ENCODE measurements at places on chromosomes 7 and 10. TPM values are rescaled to one million over a fixed set of nuclear protein-coding genes. Genes with fewer than 3 reads are reported as not detected.

DNA sequence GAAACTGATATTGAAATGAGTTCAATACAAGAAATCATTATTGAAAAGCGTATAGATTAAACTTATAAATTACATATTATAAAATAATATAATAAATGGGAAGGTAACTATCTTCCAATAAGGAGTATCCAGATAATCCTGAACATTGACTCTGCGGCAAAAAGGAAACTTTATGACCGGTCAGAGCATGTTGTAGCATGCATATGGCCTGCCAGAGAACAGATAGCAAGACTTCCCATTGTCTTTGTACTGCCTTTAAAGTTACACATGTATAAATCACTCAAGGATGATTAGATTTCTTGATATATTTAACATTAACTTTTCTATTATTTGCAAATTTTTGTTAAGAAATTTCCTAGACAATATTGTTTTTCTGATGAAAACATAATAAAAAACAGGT lies 56.2 kb upstream of the ETV1 start:
- no peak for DNase-seq

GRCh38 chr7:116128139-116128538 lies 82.2 kb upstream of the TES start:
- no peak for DNase-seq

NUTM2B gene
- total RNA-seq: 0.36 TPM

SEMA3C gene
- total RNA-seq: 165 TPM

- no peak for DNase-seq
These were observed 325.6 kb downstream of the HPSE2 start for GRCh38 chr10:98910048-98910447.

DNA sequence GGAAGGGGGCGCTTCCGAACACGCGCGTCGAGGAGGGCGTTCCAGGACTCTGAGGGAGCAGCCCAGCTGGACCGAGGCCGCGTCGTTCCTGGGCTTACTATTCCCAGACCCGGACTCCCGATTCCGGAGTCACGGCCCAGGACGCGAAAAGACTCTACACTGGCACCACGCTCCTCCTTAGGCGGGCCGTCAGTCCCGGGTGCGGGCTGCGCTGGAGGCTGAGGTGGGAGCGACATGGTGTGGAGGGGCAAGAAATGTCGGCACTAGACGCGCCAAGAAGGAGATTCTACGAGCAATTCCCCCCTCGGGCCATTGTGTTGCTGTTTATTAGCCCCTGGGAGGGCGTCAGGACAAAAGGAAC lies 584 bp upstream of the RUNDC3B start:
- no peak for DNase-seq

FKBP6 gene
- 0.11 TPM for total RNA-seq

DNA sequence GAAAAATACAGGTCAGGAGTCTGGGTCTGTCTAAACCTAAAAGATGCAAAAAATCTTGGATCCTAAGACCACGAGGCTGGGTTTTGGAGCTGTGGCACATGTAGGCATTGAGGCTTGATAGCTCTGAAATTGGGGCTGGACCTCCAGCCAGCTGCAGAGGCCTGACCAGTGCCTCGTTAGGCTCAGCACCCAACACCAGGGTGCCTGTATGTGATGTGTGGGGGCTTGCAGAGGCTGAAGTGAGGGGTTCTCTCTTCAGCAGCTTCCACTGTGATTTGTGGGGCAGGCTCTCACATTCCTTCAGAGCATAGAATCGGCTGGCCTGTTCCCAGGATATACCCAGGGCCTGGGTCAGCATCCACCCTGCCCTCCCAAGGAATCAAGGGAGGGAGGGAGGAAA lies 247.8 kb downstream of the BUB3 start:
- DNase-seq: no peak

- no peak for DNase-seq
These were observed 18.0 kb upstream of the SEM1 start for GRCh38 chr7:96727534-96728088.

- no peak for DNase-seq
These were observed 39.4 kb downstream of the HK1 start for GRCh38 chr10:69317626-69318105.

GRCh38 chr7:73890555-73891147 lies 29.7 kb downstream of the TMEM270 start:
- DNase-seq: no peak

SLC18A2 gene
- total RNA-seq: not detected

GRCh38 chr7:20217193-20217948 lies at the start of gene MACC1:
MACC1 (minus strand) TSS chr7:20217384; CDS start chr7:20161862, 55,522 bp downstream.
- no peak for DNase-seq

DNA sequence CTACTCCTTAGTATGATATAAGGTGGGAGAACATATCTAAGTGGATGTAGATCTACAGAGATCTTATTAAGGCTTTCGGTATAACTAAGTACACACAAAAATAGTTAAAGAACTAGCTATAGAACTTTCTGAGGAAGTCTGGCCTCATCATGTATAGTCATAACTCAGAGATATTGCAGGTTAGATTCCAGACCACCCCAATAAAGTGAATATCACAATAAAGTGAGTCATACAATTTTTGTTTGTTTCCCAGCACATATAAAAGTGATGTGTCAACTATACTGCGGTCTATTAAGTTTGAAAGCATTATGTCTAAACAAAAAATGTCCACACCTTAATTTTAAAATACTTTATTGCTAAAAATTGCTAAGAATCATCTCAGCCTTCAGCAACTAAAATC lies 24.7 kb upstream of the SEMA3A start:
- no peak for DNase-seq

DNA sequence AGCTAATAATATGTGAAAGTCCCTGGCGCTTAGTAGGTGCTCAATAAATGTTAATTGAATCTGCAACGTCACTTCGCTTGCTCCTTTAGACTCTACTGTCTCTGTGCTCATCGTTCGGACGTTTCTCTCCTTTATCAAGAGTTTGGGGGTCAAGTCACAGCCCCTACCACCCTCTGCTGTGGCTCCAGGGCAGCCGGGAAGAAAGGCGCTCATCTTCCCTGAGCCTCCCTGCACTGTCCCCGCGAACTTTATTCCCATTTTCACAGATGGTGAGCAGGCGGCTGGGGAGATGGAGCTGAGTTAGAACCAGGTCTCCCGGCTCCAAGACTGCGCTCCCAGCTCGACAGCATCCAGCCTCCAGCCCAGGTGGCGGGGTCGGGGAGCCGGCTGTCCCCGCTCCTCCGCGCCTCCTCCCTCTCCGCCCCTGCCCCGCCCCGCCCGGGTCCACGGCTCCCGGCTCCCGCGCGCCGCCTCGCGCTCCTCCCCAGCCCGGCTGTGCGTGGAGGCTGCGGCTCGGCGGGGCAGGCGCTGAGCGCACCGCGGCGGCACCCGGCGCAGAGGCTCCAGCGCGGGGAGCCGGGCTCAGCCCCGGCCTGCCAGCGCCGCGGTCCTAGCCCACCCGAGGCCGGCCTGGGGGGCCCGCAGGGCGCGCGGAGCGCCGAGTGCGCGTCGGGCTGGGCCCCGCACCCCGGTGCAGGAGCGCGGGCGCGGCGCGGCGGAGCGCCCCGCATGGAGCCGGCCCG lies at the start of gene CLEC2L:
Gene CLEC2L, plus strand, starts transcription at position 487 of the 743 bp plus-strand sequence. Its CDS starts 243 bp downstream, at position 730.
- DNase-seq: no peak

- DNase-seq: no peak
These were observed 162.6 kb upstream of the NAMPT start for GRCh38 chr7:106447318-106447847.

DNA sequence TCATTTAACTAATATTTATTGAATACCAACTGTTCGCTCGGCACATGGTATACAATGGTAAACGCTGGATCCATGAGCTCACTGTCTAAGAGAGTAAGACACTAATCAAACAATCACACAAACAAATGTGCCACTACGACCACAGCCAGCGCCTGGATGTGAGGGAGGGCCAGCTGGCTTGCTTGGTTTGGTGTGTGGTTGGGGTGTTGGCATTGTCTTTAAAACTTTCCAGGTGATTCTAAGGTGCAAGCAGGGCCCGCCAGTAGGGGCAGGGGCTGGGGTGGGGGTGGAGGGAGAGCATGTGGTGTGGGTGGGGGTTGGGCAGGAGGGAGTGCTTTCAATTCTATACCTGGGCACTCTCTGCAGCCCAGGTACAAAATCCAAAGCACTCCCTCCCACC lies 31.6 kb downstream of the ADRA2A start:
- no peak for DNase-seq

DNA sequence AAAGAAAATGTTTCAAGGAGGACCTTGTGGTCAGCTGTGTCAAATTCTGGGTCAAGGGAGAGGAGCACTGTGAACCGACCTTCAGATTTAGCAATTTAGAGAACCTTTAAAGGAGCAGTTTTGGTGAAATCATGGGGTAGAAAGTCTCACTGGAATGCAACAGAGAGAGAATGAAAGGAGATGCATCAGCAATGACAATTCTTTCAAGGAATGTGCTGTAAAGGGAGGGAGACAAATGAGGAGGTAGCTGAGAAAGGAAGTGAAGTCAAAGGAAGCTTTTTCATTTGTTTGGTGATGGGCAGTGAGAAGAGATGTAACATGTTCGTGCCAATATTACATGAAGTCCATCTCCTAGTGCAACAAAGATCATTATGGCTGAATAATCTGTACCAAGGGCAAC lies 166.0 kb downstream of the TSPAN12 start:
- DNase-seq: no peak

- DNase-seq: peak; percentile 43
These were observed 1.6 kb upstream of the COPS6 start for GRCh38 chr7:100087055-100087750.

- peak; percentile 41 for DNase-seq
These were observed at the start of gene GPR37 for GRCh38 chr7:124765401-124766352. GPR37 (minus strand) TSS chr7:124765792; CDS start chr7:124764976, 816 bp downstream.

- DNase-seq: no peak
These were observed 401.2 kb downstream of the THSD7A start for GRCh38 chr7:11430841-11431240.

DNA sequence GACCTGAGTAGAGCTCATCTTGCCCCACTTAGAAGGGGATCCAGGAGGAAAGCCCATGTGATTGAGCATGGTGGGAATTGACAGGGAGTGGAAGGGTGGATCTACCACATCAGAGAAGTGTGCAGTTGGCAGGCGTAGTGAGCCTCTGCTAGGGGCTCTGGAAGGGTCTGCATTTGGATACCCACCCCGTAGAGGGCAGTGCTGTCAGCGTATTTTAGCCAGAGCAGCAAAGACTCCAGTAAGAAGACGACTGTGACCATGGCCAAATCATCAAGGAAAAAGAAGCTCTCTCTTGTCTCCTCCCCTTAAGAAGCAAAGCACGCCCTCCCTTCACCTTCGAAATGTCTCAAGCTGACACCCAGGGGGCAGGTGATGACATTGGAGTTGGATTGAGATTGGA lies 68.8 kb upstream of the INHBA start:
- no peak for DNase-seq
